ENCODE measurements at places on chromosomes 5 and 9. TPM values are rescaled to one million over a fixed set of nuclear protein-coding genes. Genes with fewer than 3 reads are reported as not detected.

Gene OBP2B
- not detected for total RNA-seq

Gene GAPT
- not detected for total RNA-seq

Gene PALM2AKAP2
- total RNA-seq: 40.1 TPM

Gene GLRA1
- not detected for total RNA-seq

Gene CMYA5
- total RNA-seq: 866 TPM

Gene CCL27
- not detected for total RNA-seq

Gene FOXI1
- not detected for total RNA-seq

Gene IL13
- 0.34 TPM for total RNA-seq

Gene FAM200C
- 4.1 TPM for total RNA-seq

Gene CMBL
- total RNA-seq: 46.6 TPM

Gene ADGRD2
- total RNA-seq: not detected

Gene SLC45A2
- total RNA-seq: not detected

Gene ANKRD55
- not detected for total RNA-seq

Gene QRFP
- total RNA-seq: not detected

Gene PCDHA2
- total RNA-seq: not detected

Gene CCDC171
- total RNA-seq: 2.3 TPM

Gene PFN3
- not detected for total RNA-seq

Gene PCDHGA8
- total RNA-seq: 14.6 TPM

Gene SOX30
- total RNA-seq: not detected

Gene OMD
- total RNA-seq: 5.5 TPM

Gene BTNL3
- total RNA-seq: 0.54 TPM

Gene NMUR2
- total RNA-seq: not detected

Gene DPP7
- total RNA-seq: 96.6 TPM

Gene SOHLH1
- not detected for total RNA-seq

Gene RGS3
- 147 TPM for total RNA-seq

Gene PTGER4
- total RNA-seq: 12.4 TPM

Gene CDH9
- total RNA-seq: not detected

Gene GALT
- 41.2 TPM for total RNA-seq

Gene BRD3
- 29.3 TPM for total RNA-seq

Gene FAM221B
- not detected for total RNA-seq

Gene ZNF79
- 6.4 TPM for total RNA-seq

Gene IFNA13
- total RNA-seq: not detected

Gene BTNL8
- total RNA-seq: 0.84 TPM

Gene SPINK7
- total RNA-seq: not detected

Gene MRRF
- total RNA-seq: 29.2 TPM

Gene SIT1
- 4.2 TPM for total RNA-seq
